Activated CD4-positive, alpha-beta T cell treated with anti-CD3 and anti-CD28 coated beads for 24 hours (primary cell): ENCODE measurements at places on chromosomes 16 and 17.

- DNase-seq = no peak
These were observed 10.1 kb upstream of the COG1 start for GRCh38 chr17:73182616-73183310.

DNA sequence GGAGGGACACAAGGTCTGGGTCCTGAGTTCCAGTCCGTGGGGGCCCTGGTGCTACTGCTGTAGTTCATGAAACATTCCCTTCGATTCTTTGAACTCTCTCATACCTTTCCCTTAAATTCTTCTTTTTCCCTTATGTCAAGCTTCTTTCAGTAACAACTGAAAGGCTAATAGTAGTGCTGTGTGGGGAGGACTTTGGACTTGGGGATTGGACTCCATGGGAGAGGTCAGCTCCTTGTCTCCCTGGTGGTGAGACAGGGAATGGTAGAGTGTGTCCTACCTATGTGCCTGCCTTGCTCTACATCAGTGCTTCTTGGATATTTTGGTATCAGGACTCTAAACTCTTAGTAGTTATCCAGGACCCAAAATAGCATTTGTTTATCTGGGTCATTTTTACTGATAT lies 628.1 kb downstream of the WWOX start:
- DNase-seq = no peak

- no peak for DNase-seq
These were observed 868.3 kb downstream of the CDH11 start for GRCh38 chr16:64253525-64253924.

DNA sequence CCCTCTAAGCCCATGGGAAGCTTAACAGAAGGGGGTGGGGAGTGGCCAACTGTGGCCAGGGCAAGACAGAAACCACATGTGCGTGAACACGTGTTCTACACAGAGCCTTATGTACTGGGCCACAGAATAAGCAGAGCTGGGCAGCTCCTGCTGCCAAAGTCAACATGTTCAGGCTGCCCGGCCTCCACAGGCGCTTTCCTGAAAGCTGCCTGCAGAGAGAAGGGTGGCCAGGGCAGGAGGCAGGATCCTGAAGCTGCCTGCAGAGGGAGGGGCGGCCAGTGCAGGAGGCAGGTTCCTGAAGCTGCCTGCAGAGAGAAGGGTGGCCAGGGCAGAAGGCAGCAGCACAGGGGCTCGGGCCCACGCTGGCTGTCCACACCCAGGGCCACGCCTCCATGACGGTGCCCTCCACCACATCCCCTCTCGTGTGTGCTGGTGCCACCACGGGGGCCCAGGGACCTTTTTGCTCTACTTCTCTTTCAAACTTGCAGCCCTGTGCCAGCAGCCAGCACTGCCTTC lies 79.5 kb downstream of the ANKRD11 start:
- no peak for DNase-seq

DNA sequence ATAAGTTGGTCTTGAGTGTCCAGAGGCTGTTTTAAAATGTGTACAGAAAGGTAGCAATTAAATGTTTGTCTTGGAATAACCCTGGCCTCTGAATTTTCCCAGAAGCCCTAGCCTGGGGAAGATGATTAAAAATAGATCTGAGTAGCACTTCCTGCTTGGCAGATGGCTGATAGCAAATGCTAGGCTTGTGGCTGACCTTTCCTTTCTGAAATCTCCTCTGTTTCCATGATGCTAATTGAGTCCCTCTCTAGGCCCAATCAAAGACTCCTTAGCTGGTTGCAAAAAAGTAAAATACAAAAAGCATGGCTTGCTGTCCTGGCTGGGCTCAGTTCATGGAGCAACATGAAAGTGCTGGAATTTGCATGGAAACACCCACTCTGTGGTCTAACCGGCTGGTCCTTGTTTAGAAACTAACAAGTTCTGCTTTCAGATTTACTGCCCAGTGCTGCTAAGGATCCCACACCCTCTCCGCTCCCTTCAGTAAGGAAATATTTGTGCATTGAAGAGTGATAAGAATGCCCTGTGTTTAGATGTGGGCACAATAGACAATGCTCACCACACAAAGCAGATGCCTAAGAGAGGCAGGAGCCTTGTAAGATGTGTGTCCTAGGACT lies 40.8 kb downstream of the YPEL2 start:
- DNase-seq = no peak

DNA sequence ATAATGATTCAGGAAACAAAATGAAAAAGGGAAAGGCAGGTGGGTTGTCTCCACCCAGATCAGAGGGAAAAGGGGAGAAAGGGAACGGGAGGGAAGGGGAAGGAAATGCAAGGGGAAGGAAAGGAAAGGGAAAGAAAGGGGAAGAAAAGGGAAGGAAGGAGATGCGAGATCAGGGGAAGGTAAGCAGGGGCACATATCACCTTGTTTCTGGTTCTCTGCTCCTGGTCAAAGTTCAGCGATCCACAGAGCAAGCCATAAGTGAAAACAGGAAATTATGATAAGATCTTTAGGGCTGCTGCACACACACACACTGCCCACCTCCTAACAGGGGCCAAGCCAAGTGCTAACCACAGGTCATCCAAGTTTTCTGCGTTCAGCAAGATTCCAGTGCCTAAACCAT lies 37.5 kb upstream of the GRIN2A start:
- DNase-seq = no peak

- no peak for DNase-seq
These were observed 45.0 kb downstream of the B9D1 start for GRCh38 chr17:19317359-19318095.

- DNase-seq = no peak
These were observed 58.6 kb upstream of the SHISA6 start for GRCh38 chr17:11182430-11182829.

GRCh38 chr16:49344401-49344800 lies 29.2 kb upstream of the C16orf78 start:
- no peak for DNase-seq

- no peak for DNase-seq
These were observed 21.1 kb upstream of the METRNL start for GRCh38 chr17:83058266-83058798.

- no peak for DNase-seq
These were observed 2.7 kb downstream of the SOCS1 start for GRCh38 chr16:11253009-11253994.

DNA sequence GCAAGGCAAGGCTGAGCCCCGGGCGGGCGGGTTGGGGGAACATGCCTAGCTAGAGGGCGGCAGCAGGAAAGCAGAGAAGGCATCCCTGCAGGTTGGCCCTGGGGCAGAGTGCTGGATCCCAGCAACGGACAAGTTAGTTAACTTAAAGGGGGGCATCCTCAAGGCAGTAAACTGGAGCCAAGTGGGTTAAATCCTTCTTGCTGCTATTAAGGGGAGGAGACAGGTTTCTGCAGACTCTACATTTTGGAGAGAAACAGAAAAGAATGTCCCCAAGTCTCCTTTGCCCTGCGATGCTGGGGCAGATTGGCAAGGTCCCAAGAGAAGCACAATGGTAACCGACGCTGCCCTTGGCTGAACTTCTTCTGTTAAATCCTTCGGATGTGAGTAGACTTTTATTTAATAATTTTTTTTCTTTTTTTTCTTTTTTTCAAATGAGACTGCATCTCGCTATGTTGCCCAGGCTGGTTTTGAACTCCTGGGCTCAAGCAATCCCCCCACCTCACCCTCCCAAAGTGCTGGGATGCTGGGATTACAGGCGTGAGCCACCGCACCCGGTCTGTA lies 14.0 kb downstream of the ATP5PD start:
- no peak for DNase-seq

DNA sequence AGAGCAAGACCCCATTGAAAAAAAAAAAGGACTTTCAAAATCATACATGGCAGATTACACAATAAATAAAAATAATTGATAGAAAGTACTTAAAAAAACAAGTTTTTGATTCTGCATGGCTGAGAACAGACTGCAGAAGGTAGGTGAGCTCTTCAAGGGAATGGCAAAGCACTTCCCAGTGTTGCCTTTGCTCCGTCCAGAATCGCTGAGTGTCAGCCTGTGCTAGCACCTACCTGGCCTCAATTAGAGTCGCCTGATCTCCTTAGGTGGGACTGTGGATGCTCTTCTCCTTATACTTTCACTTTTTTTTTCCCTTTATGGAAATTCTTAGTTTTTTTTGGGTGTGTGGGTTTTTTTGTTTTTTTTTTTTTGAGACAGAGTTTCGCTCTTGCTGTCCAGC lies 6.0 kb upstream of the TMEM220 start:
- DNase-seq = no peak

GRCh38 chr16:54928411-54929089 lies 2.1 kb upstream of the IRX5 start:
- no peak for DNase-seq

- DNase-seq = no peak
These were observed 17.7 kb downstream of the CDIP1 start for GRCh38 chr16:4520913-4521312.

GRCh38 chr16:28279006-28279405 lies 13.3 kb upstream of the SBK1 start:
- DNase-seq = no peak

- DNase-seq = no peak
These were observed 96.9 kb downstream of the C16orf78 start for GRCh38 chr16:49470513-49470991.

DNA sequence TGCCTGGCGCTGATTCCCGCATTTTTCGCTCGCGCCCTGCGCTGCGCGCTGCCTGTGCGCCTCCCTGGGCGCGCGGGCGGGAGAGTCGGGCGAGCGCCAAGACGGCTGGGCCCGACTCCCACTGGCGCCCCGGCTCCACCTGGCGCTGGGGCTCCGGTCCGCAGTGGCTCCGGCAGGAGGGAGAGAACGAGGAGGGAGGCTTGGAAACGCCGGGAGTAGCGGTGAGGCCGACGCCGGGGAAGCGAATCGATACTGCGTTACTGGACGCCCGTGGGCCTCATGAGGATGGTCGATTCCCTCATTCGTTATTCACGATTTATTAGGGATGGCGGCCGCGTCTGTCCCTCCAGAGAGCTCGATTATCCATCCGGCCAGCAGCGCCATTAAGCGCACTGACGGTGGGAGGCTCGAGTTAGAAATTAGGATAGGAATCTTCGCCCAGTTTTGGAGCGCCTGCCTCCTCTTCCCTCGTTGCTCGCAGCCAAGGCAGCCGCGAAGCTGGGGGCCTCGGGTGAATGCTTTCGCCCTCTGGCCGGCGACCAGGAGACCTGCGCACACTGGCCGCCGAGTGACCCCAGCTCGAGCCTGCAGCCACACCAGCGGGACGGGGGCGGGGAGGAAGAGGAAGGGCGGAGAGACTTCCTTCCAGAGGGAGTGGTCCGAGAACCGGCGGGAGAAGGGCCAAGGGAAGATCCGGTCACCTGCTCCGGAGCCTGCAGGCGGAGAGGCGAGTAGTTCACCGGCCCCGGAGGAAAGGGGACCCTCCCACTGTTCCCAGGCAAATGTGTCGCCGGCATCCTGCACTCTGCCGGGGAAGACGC lies 1.3 kb upstream of the PCGF2 start:
- DNase-seq = no peak

DNA sequence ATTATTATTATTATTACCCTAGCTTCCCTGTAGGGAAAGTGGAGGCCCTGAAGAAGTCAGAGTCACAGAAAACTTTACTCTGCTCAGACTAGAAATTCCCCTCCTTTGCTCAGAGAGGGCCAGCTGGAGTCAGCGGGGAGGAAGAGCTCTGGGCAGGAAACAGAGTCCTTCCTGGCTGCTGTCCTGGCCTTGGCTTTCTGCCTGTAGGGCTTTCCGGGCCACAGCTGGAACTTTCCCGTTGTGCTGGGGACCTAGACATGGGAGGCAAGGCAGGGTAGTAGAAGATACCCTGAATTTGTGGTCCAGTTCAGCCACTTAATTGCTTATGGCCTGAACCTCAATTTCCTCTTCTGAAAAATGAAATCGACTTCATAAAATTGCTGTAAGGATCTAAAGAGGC lies 14.0 kb upstream of the CCL2 start:
- no peak for DNase-seq

- no peak for DNase-seq
These were observed 9.1 kb downstream of the IGFBP4 start for GRCh38 chr17:40452216-40452787.

- DNase-seq = no peak
These were observed 3.9 kb downstream of the SPNS2 start for GRCh38 chr17:4502466-4503154.

DNA sequence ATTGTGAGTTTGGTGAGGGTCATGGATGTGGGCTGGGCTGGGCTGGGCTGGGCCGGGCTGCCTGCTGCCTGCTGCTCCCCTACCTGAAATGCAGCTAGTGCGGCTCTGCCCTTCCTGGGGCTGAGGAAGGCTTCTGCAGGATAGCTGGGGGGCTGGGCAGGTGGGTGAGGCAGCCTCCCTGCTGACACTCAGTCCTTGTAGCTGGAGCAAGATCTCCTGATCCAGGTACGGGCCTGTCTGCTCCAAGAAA lies 4.7 kb downstream of the RPL13 start:
- DNase-seq = no peak

DNA sequence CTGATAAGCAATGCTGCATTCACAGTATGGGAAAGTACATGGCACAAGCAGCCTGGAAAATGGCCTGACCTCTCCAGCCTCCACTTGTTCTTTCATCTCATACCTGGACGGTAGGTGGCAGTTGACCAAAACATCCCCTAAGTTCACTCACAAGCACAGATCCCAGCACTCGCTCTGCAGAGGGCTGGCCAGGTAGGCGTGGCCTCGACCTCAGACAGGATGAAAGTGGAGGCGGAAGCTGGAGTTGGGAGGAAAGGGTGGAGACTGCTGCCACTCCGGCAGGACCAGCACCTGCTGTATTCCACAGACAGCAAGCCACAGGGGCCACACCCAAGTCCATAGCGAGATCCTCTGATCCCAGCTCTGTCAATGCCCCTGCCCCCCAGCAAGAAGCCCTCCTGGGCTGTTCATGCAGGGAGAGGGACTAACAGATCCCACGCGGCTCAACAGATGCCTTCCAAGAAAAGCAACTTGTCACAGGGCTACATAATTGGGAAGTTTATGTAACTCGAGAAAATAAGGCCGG lies 31.3 kb downstream of the ZCCHC14 start:
- no peak for DNase-seq

GRCh38 chr16:68749432-68749831 lies 12.3 kb downstream of the CDH1 start:
- no peak for DNase-seq

DNA sequence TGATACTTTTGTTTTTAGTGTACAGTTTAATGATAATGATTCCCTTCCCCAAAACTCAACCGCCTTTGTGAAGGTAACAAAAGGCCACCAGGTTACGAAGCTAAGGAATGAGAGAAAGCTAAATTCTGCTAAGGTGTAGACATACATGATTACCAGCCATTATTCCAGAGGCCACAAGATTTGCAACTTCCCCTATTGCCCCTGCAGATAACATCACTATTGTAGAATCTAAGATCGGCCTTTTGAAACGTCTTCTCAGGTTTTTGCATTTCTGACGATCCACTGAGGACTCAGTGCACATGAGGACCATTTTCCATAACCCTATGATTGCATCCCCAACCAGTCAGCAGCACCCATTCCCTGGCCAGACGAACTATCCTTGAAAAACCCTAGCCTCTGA lies 33.9 kb upstream of the SNN start:
- DNase-seq = no peak

- no peak for DNase-seq
These were observed 1.7 kb downstream of the STH start for GRCh38 chr17:46000757-46001156.

DNA sequence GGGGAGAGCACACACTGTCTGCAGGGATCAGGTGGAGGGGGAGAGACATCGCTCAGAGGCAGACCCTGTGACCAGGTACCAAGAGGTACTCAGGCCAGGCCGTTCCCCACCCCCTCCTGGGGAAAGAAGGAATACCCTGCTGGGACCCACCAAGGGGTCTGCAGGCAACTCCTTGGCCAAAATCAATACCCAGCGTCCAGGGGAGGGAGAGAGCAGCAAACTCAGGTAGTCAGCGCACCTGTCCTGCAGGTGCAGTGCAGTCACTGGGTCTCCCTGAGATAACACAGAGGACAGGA lies 57.5 kb upstream of the DOC2B start:
- DNase-seq = no peak

GRCh38 chr16:75252946-75253911 lies 1.8 kb upstream of the BCAR1 start:
- no peak for DNase-seq
